ENCODE measurements at places on chromosomes 2 and 18. TPM values are rescaled to one million over a fixed set of nuclear protein-coding genes. Genes with fewer than 3 reads are reported as not detected.

The RAB6C gene
- not detected for total RNA-seq

DNA sequence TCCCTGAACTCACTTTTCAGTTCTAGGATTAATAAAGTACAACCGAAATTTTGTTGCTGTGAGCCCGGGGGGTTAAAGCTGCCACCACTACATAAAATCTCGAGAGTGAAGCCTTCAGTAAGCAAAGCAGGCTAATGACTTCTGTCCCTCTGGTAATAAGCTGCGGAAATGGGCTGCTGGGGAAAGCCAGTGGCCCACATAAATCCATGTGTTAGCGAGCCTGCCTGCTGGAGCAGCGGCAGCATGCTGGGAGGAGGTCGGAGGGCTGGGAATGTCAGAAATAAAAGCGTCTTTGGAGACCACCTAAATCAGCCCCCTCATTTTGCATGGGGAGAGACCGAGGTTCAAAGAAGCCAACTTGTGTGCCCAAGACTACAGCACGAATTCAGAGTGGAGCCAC lies 371.7 kb downstream of the TNS1 start:
- H3K4me3 ChIP-seq: no peak overlapping the region
- no peak for DNase-seq
- H3K27me3 ChIP-seq: no peaks in the 10 kb centered on the region
- no peak overlapping the region for H3K27ac ChIP-seq
- no peaks in the 10 kb centered on the region for H3K36me3 ChIP-seq

DNA sequence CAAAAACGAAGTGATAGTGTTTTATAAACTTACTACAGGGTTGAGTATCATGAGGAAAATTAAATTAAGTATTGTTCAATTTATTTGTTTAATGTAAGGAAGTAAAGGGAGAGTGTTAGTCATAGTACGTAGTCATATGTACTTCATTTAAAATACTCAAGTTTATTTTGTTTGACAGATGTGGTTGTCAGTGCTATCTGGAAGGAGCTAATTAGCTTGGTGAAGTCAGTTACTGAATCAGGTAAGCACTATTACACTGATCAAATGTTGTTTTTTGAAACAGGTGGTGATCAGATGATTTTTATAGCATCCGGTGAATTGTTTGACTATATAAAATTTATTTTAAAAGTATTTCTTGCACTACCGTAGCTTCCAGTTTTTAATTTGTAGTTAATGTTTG lies 28.8 kb downstream of the RIF1 start:
- H3K27ac ChIP-seq: no peak overlapping the region
- peaks cover 22% of the 10 kb centered on the region for H3K36me3 ChIP-seq
- H3K4me1 ChIP-seq: no peaks in the 10 kb centered on the region
- H3K4me3 ChIP-seq: no peak overlapping the region
- no peak for DNase-seq

- H3K27ac ChIP-seq: no peak overlapping the region
- H3K4me1 ChIP-seq: no peaks in the 10 kb centered on the region
- no peaks in the 10 kb centered on the region for H3K36me3 ChIP-seq
- H3K4me3 ChIP-seq: no peak overlapping the region
These were observed 351.0 kb downstream of the PIK3C3 start for GRCh38 chr18:42305869-42306593.

DNA sequence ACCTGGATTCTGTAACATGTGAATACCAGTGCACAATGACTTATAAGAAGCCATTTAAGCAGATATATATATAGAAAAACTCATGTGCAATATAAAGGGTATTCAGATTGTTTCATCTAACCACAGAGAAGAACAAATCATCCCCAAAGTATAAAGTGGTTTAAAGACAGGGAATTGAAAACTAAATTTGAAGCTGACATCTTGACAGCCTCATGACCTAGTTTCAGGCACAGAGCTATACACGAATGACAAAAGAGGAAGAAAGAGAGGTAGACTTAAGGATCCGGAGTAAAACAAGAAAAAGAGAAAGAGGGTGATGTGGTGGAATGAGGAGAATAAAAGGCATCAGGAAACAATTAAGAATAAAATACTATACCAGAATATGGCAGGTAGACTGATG lies 194.5 kb downstream of the EPHA4 start:
- no peaks in the 10 kb centered on the region for H3K27me3 ChIP-seq
- no peaks in the 10 kb centered on the region for H3K4me1 ChIP-seq
- no peak overlapping the region for H3K27ac ChIP-seq
- no peak for DNase-seq

The HPCAL1 gene
- 25.4 TPM for total RNA-seq

GRCh38 chr18:45402485-45403056 lies 212.7 kb upstream of the SLC14A2 start:
- H3K27ac ChIP-seq: peak overlapping the region; percentile 53
- H3K27me3 ChIP-seq: no peaks in the 10 kb centered on the region
- H3K4me3 ChIP-seq: no peak overlapping the region
- no peak for DNase-seq
- peaks cover 7% of the 10 kb centered on the region for H3K4me1 ChIP-seq

- no peaks in the 10 kb centered on the region for H3K27me3 ChIP-seq
- no peak for DNase-seq
- no peaks in the 10 kb centered on the region for H3K36me3 ChIP-seq
These were observed 240.3 kb downstream of the CDH7 start for GRCh38 chr18:65990944-65991708.

DNA sequence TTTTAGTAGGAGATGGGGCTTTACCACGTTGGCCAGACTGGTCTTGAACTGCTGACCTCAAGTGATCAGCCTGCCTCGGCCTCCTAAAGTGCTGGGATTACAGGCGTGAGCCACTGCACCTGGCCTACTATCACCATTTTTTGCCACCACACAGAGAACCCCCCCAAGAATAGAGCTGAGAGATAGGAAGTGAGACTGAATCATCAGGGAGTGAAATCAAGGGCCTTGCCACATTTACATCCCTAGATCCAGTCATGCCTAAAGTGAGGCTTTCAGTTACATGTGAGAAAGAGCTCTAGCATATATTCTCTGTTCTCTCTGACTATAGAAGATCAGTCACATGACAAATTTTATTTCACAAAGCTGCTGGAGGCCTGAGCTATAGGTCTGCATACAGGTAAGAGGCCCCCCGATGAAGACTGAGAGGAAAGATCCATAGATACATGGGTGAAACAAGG lies 28.0 kb upstream of the KCMF1 start:
- no peak overlapping the region for H3K4me3 ChIP-seq
- no peak for DNase-seq
- no peaks in the 10 kb centered on the region for H3K27me3 ChIP-seq
- H3K36me3 ChIP-seq: no peaks in the 10 kb centered on the region

- no peak for DNase-seq
- no peaks in the 10 kb centered on the region for H3K4me1 ChIP-seq
- no peaks in the 10 kb centered on the region for H3K27me3 ChIP-seq
- H3K27ac ChIP-seq: no peak overlapping the region
- H3K4me3 ChIP-seq: no peak overlapping the region
- no peaks in the 10 kb centered on the region for H3K36me3 ChIP-seq
These were observed 211.4 kb upstream of the CCDC150 start for GRCh38 chr2:196427986-196428634.

DNA sequence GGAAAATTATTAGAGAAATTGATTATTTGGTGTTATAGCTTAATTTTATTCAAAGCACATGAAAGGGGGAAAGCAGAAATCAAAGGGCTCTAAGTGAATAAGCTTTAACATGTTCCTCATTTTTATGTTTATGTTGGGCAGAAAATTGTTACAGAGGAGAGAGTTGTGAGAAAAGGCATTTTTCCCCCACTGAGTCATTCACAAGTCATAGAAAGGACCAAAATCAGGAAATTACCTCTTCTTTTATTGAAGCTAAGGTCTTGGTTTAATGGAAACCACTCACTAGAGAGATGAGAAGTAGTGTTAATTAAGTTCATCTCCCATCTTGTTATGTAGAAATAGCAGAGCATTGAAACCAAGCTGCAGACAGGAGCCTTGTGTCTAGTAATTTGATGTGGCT lies 175.3 kb upstream of the THUMPD2 start:
- H3K4me1 ChIP-seq: no peaks in the 10 kb centered on the region
- H3K4me3 ChIP-seq: no peak overlapping the region
- H3K27me3 ChIP-seq: no peaks in the 10 kb centered on the region
- DNase-seq: no peak
- H3K27ac ChIP-seq: no peak overlapping the region
- no peaks in the 10 kb centered on the region for H3K36me3 ChIP-seq

The TSPYL6 gene
- not detected for total RNA-seq

GRCh38 chr2:218010140-218010983 lies 7.6 kb upstream of the TNS1 start:
- H3K4me1 ChIP-seq: peaks cover 34% of the 10 kb centered on the region
- H3K27ac ChIP-seq: peak overlapping the region; percentile 76
- no peak for DNase-seq
- no peaks in the 10 kb centered on the region for H3K36me3 ChIP-seq

The UCN gene
- 1.1 TPM for total RNA-seq

- H3K4me3 ChIP-seq: no peak overlapping the region
- no peaks in the 10 kb centered on the region for H3K27me3 ChIP-seq
- H3K36me3 ChIP-seq: no peaks in the 10 kb centered on the region
- H3K4me1 ChIP-seq: no peaks in the 10 kb centered on the region
- no peak overlapping the region for H3K27ac ChIP-seq
These were observed 387.8 kb downstream of the ZNF521 start for GRCh38 chr18:24964216-24964615.

GRCh38 chr2:8230466-8230865 lies 451.4 kb upstream of the ID2 start:
- H3K27me3 ChIP-seq: no peaks in the 10 kb centered on the region
- H3K27ac ChIP-seq: no peak overlapping the region
- peaks cover 12% of the 10 kb centered on the region for H3K4me1 ChIP-seq

The SP100 gene
- total RNA-seq: 17.8 TPM

GRCh38 chr18:36075862-36076587 lies 8.7 kb upstream of the RPRD1A start:
- H3K36me3 ChIP-seq: no peaks in the 10 kb centered on the region
- H3K27ac ChIP-seq: no peak overlapping the region
- no peak overlapping the region for H3K4me3 ChIP-seq
- H3K4me1 ChIP-seq: peaks cover 5% of the 10 kb centered on the region

- no peak overlapping the region for H3K4me3 ChIP-seq
- no peaks in the 10 kb centered on the region for H3K27me3 ChIP-seq
- no peak for DNase-seq
- no peaks in the 10 kb centered on the region for H3K36me3 ChIP-seq
These were observed 48.3 kb upstream of the CAVIN2 start for GRCh38 chr2:191895195-191895594.

GRCh38 chr2:173985605-173985992 lies 20.4 kb upstream of the SP3 start:
- H3K4me1 ChIP-seq: peaks cover 52% of the 10 kb centered on the region
- peak overlapping the region; percentile 28 for H3K27ac ChIP-seq
- no peak overlapping the region for H3K4me3 ChIP-seq
- H3K27me3 ChIP-seq: no peaks in the 10 kb centered on the region

The MPV17 gene
- total RNA-seq: 39.3 TPM

GRCh38 chr2:37819186-37819585 lies 105.9 kb upstream of the RMDN2 start:
- DNase-seq: no peak
- no peak overlapping the region for H3K27ac ChIP-seq
- no peak overlapping the region for H3K4me3 ChIP-seq
- no peaks in the 10 kb centered on the region for H3K4me1 ChIP-seq
- H3K27me3 ChIP-seq: peaks cover 23% of the 10 kb centered on the region

- H3K4me1 ChIP-seq: peaks cover 16% of the 10 kb centered on the region
- DNase-seq: no peak
- H3K27me3 ChIP-seq: no peaks in the 10 kb centered on the region
- no peaks in the 10 kb centered on the region for H3K36me3 ChIP-seq
- H3K4me3 ChIP-seq: no peak overlapping the region
- H3K27ac ChIP-seq: peak overlapping the region; percentile 62
These were observed 78.9 kb downstream of the ZBTB7C start for GRCh38 chr18:48330016-48330991.

DNA sequence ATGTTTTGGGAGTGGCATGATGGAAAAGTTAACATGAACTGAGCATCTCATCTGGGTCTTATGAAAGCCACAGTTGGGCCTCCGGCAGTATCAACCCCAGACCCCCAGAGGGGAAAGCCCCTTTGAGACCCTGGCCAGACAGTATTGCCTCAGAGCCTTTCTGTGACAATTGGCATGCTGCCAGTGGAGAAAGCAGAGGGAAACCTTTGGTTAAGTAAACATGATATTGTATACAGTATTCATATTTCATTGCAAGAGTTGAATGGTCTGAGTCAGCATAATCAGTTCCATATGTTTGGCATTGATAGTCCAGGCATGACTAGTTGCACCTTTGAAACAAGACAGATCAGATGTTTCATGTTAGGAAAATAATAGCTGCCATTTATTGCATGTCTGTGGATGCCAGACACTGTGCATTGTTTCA lies 20.0 kb downstream of the MERTK start:
- no peak overlapping the region for H3K4me3 ChIP-seq
- no peaks in the 10 kb centered on the region for H3K27me3 ChIP-seq
- H3K36me3 ChIP-seq: no peaks in the 10 kb centered on the region
- no peak overlapping the region for H3K27ac ChIP-seq
- DNase-seq: no peak
- H3K4me1 ChIP-seq: peaks cover 20% of the 10 kb centered on the region

The TTN gene
- total RNA-seq: 2.5 TPM

Measured in esophagus squamous epithelium (tissue), 5 donors.